ENCODE measurements at places on chromosomes 16 and 17. TPM values are rescaled to one million over a fixed set of nuclear protein-coding genes. Genes with fewer than 3 reads are reported as not detected.

The NUPR1 gene
- polyA plus RNA-seq, result 156 TPM

The ADAT1 gene
- polyA plus RNA-seq, result 34.4 TPM

The ZNF174 gene
- 9.2 TPM for polyA plus RNA-seq

The KRTAP4-6 gene
- not detected for polyA plus RNA-seq

The ARL5C gene
- not detected for polyA plus RNA-seq

The WFDC1 gene
- polyA plus RNA-seq, result not detected

The CCL3 gene
- polyA plus RNA-seq, result not detected

The MEIOC gene
- 0.04 TPM for polyA plus RNA-seq

The ANKRD40CL gene
- not detected for polyA plus RNA-seq

The APOBR gene
- polyA plus RNA-seq, result 0.03 TPM

The HIGD1B gene
- polyA plus RNA-seq, result not detected

The CRISPLD2 gene
- polyA plus RNA-seq, result 1.3 TPM

The LDHD gene
- 0.52 TPM for polyA plus RNA-seq

The HP gene
- not detected for polyA plus RNA-seq

The SLC47A2 gene
- polyA plus RNA-seq, result 2.2 TPM

Data from keratinocyte (primary cell).